ENCODE measurements at places on chromosomes 12 and 14.

DNA sequence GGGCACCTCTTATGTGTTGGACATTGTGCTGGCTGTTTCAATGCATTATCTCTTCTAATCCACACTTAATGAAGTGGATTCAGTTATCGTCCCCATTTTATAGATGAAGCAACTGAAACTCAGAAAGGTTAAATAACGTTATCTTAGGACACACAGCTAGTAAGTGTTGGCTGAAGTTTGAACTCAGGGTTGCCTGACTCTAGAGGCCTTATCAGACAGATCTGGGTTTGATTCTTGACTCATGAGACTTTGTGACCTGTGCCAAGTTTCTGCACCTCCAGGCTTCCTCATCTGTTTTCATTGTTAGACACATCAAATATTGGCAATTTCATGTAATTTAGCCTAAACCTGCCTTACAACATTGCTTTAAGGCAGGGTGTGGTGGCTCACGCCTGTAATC is 18.2 kb upstream of the IRF2BPL start:
- DNase-seq: no peak

- DNase-seq: no peak
Observed at GRCh38 chr14:56247495-56248200, 129.4 kb downstream of the PELI2 start.

DNA sequence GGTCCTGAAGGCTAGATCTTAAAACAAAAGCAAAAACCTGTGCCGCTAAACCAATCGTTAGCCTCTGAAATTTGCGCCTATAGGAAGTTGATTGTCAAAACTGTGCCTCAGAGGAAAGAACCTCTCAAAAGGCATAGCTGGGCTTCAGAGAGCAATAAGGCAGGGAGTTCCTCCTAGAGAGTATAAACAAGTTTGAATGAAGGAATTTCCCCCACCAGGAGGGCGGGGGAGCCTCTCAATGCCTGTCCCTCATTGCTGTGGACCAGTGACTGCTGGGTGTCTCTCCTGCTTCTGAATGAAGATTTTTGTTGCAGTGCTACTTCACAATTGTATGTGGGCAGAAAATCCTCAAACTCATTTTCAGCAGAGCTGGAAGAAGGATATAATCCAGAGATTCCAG is 88.6 kb downstream of the KCNK10 start:
- no peak for DNase-seq

GRCh38 chr12:124790650-124791400 is 72.8 kb downstream of the SCARB1 start:
- DNase-seq: no peak

DNA sequence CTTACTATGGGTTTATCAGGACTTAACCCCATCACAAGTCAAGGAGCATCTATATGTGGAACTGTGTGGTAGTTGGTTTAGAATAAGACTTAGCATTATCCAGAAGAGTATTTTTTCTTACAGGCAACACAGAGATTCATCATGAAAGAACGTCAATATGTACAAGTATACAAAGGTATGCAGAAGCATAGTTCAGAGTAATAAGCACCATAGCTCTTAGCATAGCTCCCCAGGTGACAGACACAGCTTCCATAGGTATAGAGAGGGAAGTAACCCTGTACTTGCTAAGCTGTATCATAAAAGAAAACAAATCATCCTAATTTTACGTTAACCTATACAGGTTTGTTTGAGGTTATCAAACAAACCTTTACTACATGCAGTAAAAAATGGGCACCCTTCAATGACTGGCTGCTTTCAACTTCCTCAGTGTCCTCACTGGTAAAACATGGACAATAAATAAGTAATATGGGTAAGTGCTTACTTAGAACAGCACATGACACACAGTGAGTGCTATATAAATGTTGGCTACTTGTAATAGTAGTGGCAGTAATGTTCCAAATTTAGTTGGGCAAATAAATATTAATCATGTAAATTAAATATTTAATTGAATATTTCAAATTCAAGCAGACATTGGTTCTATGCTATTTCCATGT is 50.9 kb downstream of the PTPN21 start:
- DNase-seq: no peak

- no peak for DNase-seq
Observed at GRCh38 chr12:14960548-14961465, 594 bp downstream of the ARHGDIB start.

DNA sequence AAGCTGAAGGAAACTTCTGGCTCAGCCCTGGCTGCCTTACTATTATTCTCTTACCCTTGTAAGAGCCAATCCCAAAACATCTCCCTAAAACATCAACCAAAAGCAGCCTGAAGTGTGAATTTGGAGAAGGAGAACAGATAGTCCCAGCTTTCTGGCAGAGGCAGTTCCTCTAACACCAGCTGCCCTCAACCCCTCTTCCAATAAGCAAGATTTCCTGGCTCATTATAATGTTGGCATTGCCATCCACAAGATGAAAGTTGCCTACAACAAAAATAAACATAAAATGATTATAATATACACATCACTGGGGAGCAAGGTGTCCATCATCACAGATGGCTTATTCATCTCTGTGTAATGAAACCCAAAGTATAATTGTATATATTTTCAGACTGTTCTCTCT is 352.5 kb upstream of the CCDC196 start:
- no peak for DNase-seq

- no peak for DNase-seq
Observed at GRCh38 chr14:104386151-104386841, 193.3 kb upstream of the C14orf180 start.

DNA sequence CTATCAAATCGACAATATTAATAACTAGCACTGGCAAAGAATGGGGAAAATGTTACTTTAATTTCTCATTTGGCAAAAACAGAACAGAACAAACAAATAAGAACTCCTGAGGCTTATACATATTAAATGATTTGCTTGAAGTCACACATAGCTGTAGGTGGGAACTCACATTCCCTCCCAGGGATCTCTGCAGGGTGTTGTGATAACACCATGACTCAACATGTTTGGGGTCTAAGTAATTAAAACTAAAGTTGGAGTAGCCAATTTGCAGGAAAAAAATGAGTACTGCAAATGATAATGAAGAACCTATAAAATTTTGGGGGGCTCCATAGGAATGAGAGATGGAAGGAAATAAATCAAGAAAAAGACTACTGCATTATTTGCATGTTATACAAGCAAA is 27.5 kb downstream of the UNC79 start:
- DNase-seq: no peak

DNA sequence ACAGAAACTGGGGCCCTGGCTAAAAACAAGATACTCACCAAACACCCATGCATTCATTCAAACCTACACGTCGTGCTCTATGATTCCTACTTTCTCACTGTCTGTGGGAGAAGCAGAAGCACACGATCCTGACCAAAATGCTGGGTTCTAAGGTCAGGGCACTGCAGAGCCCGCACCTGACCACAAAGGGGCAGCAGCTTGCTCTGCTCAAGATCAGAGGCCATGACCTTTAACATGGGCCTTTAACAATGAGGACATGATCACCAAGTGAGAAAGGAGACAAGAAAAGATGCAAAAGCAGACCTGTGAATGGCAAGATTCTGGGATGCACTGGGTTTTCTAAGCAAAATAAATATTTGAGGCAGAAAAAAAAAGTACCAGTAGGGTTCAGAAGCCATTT is 40.1 kb upstream of the VPS33A start:
- DNase-seq: no peak

All from stimulated activated CD8-positive, alpha-beta memory T cell treated with anti-CD3 and anti-CD28 coated beads, Interleukin-4, amount 100 ng/mL, for 1 hour (primary cell).